Amniotic epithelial cell (primary cell): ENCODE measurements at places on chromosomes 5 and 9.

DNA sequence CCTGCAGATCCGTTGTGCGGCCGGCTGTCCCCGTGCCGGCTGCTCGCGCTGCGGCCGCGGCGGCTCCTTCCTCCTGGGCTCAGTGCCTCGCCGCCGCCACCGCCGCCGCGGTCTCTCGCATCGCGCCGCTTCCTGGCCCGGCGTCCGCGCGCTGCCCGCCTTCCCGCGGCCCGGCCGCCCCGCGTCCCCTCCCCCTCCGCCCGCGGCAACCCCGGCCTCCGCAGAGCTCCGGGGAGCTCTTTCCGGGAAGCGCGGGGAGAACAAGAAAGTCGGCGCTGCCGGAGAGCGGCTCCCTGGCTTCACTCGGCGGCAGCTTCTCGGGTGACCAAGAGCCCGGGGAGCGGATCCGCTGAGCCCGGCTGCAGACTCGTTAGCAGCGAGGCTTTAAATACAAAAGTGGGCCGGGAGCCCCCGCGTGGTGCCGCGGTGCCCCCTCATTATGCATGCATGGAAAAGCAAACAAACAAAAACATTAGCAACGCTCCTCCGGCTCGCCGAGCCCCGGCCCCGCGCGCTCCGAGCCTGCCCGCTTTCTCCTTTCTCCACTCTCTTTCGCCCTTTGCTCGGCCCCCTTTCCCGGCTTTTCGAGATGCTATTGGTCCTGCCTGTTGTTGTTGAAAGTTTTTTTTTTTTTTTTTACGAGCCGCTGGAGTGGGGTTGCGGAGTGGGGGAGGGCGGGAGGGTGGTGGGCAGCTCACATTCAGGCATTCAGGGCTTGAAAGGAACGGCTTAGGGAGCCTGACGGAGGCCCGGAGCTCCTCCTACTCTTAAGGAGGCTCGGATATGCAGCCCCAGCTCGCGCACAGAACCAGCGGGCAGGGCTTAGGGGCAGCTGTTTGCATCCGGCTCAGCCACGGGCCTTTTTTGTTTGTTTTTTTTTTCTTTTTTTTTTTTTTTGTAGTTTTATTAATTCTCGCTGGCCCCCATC, at the start of gene GAS1:
GAS1 (minus strand) TSS at position 361 of the 928 bp plus-strand sequence. CDS start 727 bp downstream, outside the sequence.
- peak; percentile 99 for DNase-seq

GRCh38 chr9:72661401-72662135, 140.2 kb downstream of the TMC1 start:
- peak; percentile 94 for DNase-seq

DNA sequence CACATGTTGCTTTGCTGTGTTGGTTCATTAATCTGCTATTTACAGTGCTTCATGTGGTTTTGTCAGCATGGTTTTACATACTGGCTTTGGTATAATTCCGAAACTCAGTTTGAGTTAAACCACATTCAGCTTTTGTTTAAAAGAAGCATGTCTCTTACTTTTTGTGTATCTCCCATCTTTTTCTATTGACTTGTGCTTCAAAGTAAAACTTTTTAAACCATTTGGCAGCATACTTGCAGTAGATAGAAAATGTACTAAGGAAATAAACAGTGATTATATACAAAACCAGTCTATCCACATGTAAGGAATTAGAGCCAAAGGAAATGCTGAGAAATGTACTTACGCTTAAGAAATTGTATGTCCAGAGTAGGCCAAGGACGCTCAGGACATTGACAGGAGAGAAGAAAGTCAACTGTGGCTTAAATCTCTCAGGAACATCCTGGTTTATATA, 286.9 kb downstream of the ARHGEF28 start:
- DNase-seq = peak; percentile 25

DNA sequence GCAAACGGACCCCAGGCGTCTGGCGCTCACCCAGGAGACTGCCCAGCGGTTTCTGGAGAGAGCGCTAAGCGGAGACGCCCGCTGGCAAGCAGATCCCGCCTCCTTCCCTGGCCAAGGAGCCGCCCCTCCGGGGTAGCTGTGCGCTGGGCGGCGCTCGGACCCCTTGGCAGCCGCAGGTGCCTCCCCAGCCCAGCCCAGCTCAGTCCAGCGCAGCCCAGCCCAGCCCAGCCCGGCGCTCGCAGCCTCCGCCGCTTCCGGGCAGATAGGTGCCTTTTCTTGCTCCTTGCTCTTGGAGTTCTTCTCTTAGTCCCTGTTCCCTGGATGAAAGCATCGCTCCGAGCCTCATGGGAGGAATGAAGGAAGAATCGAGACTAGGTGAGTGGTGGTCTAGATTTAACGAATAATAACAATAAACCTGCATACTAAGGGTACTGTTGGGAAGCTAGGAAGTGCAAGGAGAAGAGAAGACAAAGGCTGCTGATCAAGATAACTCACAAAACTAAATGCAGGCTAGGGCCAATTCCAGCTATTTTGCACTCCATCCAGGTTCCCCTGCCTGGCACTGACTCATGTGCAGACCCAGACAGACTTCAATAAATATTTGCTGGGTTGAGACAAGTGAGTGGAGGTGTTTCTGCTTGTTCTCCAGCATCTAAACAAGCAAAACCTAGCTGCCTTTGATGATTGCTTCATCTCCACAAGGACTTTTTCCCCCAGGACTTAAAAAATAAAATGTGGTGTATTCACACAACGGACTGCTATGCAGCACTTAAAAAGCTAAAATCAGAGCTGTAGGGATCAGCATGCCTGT, at the start of gene STK32A:
STK32A (plus strand) TSS at position 202 of the 811 bp plus-strand sequence. CDS start 4,609 bp downstream, outside the sequence.
- no peak for DNase-seq

- no peak for DNase-seq
These were observed at the start of gene TMOD1 for GRCh38 chr9:97501177-97501971. TMOD1 (plus strand) TSS chr9:97501666; CDS start chr9:97524189, 22,523 bp downstream.

GRCh38 chr9:124553738-124554137, 46.5 kb upstream of the NR5A1 start:
- DNase-seq = peak; percentile 89

DNA sequence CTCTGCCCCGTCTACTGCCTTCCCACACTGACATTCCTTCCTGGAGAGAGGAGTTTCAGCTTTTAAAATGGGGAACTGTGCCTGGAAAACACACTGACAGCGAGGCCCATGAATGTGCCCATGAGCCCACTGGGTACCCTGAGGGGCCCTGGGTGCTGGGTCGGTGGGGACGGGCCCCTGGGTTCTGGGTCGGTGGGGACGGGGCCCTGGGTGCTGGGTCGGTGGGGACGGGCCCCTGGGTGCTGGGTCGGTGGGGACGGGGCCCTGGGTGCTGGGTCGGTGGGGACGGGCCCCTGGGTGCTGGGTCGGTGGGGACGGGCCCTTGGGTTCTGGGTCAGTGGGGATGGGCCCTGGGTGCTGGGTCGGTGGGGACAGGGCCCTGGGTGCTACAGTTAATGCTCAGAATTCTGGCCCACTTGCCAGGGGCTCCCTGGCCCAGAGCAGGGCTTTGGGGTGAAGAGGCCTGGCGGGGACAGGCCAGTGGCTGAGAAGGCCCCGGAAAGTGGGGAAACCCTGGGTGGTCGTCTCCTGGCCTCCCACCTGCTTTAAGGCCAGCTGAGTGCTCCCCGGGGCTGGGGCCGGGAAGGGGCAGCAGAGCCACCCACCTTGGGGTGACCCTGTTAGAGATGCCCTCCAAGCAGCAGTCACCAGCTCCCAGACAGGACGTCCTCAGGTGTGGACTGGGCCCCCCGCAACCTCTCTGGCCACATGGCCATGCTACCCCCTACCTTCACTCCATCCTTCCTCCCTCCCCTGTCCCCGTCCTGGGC, 2.5 kb downstream of the GPSM1 start:
- no peak for DNase-seq

- DNase-seq = no peak
These were observed 69.7 kb downstream of the SH3GL2 start for GRCh38 chr9:17648516-17648915.

GRCh38 chr5:757931-758697, 26.4 kb downstream of the ZDHHC11B start:
- no peak for DNase-seq

DNA sequence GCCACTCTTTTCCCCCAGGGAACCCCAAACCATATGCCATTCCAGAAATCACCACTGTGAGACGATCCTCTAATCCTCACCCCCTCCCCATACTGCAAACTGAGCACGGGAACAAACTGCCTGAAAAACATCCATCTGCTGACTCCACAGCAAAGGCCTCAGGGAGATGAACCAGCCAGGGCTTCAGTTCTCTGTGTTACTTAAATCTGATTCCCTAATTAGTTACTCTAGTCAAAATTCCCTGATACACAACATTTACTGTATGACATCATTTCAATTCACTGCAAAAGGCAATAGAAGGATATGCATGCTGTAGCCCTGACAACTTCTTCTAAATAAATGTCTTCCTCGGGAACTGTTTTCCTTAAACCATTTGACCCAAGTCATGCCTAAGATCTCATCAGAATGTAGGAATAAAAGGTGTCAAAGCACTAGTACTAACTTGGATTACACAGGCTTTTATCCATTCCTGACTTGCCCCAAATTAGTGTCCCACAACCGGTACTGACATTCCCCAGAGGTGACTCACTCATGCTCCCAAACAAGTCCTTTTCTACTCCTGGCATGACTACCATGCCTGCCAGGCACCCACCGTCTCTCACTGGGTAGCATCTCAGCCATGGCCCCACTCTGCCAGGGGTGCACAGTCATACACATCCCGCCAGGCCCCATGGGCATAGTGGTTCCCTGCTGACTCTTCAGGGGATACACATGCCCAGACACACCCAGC, 35.0 kb downstream of the MTX3 start:
- DNase-seq = peak; percentile 2

DNA sequence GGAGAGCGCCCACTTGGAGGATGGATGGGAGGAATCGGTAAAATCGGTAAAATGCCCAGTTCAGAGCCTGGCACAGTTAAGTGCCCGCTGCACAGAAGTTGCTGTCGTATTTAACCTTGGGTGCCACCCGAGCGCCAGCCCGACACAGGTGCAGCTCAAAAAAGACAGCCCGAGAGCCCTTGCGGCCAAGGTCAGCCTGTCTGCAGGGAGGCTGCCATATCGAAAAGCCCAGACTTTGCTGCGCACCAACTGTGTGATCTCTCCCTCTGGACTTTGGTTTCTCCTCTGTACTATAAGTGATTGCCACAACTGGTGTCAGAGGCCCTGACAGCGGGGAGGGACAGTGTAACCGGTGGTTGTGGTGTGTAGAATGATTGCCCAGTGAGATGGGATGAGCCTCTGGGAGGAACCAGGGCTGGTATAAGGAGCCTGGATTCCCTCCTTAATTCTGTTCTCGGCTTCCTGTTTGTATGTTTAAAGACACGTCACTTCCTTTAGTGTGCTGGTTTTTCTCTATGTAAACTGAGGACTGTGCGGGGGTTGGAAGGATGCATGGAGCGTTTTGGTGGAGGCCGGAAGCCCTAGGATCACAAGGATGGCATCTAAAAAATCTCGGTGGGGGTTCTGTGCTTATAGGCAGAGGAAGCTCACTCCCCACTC, 792 bp downstream of the NTMT1 start:
- peak; percentile 74 for DNase-seq

DNA sequence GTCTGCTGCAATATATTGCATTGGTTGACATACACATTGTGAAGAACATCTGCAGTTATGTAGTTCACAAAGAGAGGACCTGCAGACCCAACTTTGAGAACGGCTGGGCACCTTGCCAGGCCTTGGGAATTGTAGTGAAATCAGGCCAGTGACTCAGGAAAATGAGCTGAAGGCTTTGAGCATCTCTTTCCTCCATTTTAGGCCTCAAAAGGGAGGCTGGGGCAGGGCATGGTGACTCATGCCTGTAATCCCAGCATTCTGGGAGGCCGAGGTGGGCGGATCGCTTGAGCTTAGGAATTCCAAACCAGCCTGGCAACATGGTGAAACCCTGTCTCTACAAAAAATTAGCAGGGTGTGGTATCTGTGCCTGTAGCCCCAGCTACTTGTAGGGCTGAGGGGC, 1.4 kb upstream of the IPPK start:
- DNase-seq = peak; percentile 92

- no peak for DNase-seq
These were observed 81.7 kb downstream of the MUSK start for GRCh38 chr9:110750272-110750671.

GRCh38 chr9:114007991-114008666, 70.0 kb downstream of the AMBP start:
- no peak for DNase-seq

- DNase-seq = peak; percentile 16
These were observed 98.4 kb downstream of the LIX1 start for GRCh38 chr5:97044052-97044451.

- DNase-seq = no peak
These were observed 226.7 kb downstream of the PRR16 start for GRCh38 chr5:120690621-120691407.

DNA sequence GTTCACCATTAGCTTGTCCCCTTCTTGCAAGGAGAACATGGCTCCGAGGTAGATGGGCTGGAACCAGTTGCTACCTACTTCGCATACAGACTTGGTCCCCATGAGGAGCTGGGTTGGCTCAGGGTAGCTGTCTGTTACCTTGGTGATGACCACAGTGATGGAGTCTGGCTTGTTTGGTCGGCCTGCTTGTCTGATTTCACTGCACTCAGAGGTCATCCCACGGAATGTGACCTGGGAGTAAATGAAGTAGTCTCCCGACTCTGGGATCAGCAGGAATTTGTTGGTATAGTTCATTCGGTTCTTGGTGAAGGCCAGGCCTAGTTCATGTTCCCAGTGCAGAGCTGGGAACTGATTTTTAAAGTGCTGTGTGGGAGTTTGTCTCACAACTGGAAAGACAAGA, 15.3 kb downstream of the TNFSF15 start:
- DNase-seq = peak; percentile 86

- no peak for DNase-seq
These were observed 530.0 kb upstream of the CDH6 start for GRCh38 chr5:30663536-30663935.

DNA sequence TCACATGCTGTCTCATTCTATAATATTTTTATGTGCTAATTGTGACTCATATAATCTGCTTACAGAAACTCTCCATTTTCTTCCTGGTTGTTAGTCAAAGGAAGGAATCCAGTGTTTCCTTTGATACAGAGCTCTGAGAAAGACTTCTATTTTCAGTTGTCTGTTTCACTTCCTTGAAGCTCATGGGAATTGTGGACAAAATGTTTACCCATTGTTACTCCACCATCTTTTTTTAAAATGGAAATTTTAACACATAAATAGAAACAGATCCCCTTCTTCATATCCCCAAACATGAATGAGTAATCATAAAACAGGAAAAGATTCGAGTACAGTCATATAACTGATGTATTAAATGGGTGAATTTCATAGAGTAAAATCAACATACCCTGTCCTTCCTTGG, 42.0 kb upstream of the KCNN2 start:
- DNase-seq = peak; percentile 40

- DNase-seq = no peak
These were observed 13.4 kb downstream of the PTCH1 start for GRCh38 chr9:95503369-95503768.

GRCh38 chr5:43099640-43100039, 21.1 kb upstream of the ZNF131 start:
- no peak for DNase-seq

- no peak for DNase-seq
These were observed 1.1 kb upstream of the IRX1 start for GRCh38 chr5:3594510-3595005.

- peak; percentile 46 for DNase-seq
These were observed 12.3 kb downstream of the CCNH start for GRCh38 chr5:87400305-87400899.

- DNase-seq = no peak
These were observed 582.4 kb downstream of the BRINP1 start for GRCh38 chr9:118786877-118787276.
